ENCODE measurements at places on chromosomes 2 and 18.

DNA sequence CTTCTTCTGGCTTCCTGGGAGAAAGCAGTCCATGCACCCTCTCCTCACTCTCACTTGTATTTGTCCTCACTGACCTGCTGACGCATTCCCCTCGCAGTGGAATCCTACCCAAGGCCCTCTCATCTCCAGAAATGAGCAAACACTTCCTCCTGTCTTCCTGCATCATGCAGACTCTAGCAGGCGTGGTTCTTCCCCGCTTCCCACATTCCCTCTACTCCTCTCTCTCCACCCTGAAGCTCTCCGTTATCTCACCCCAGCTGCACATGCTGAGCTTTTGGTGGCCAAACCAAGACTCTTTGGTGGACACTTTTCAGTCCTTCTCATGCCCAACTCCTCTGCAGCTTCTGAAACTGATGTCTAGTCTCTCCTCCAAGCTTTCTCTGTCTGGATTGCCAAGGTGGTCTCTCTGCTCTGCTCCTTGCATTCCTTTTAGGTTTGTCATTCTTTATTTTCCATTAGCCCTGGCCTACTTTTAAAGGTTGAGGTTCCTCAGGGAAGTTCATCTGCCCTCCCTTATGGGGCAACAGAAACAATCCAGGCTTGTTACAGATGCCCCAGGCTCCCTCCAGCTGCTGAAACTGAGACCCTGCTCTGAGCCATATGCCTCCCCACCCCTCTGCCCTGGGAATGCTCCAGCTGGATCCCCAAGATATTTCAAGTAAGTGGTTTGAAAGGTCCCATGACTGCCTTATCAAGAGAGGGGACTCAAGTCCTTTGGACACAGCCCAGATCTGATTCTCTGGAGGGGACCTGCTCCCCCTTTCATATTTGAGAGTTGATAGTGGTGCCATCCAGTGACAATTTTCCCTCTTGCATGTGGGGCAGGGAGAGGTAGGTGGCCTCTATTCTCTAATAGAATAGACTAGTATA lies 835 bp upstream of the IL18RAP start:
- no peak overlapping the region for H3K4me3 ChIP-seq
- DNase-seq = no peak
- H3K27ac ChIP-seq = peak overlapping the region; percentile 11
- no peaks in the 10 kb centered on the region for H3K27me3 ChIP-seq
- no peaks in the 10 kb centered on the region for H3K36me3 ChIP-seq
- H3K4me1 ChIP-seq = peaks cover 50% of the 10 kb centered on the region

DNA sequence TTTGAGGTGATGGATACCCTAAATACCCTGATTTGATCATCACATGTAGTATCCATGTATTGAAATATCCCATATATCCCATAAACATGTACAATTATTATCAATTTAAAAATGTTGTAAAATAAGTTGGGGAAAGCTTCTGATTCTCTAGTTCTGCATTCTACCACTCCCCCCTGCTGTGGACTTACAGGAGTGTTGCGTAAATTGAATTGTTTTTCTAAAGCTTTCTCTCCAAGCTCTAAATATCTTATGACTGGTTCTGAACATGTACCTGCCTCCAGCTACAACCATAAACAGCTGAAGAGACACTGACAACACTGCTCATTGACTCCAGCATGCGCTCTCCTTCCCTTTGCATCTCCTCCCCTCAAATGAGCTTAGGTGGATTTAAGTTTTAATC lies 145.2 kb downstream of the MGAT5 start:
- H3K4me1 ChIP-seq = no peaks in the 10 kb centered on the region
- peaks cover 3% of the 10 kb centered on the region for H3K36me3 ChIP-seq
- H3K27ac ChIP-seq = no peak overlapping the region
- DNase-seq = no peak
- no peaks in the 10 kb centered on the region for H3K27me3 ChIP-seq

- peak within 1 kb of the TSS; percentile 79 for H3K4me3 ChIP-seq
- H3K27me3 ChIP-seq = peaks cover 60% of the 10 kb centered on the region
- DNase-seq = no peak
- peaks cover 26% of the 10 kb centered on the region for H3K4me1 ChIP-seq
- H3K27ac ChIP-seq = no peak within 1 kb of the TSS
Observed at GRCh38 chr2:74514368-74515270, at the start of gene TLX2. Gene TLX2, plus strand, starts transcription at chr2:74514450. Its CDS starts 357 bp downstream, at chr2:74514807.

GRCh38 chr18:46051731-46052461 lies 20.2 kb downstream of the PSTPIP2 start:
- H3K36me3 ChIP-seq = no peaks in the 10 kb centered on the region
- no peak overlapping the region for H3K27ac ChIP-seq
- H3K27me3 ChIP-seq = no peaks in the 10 kb centered on the region
- no peak for DNase-seq

GRCh38 chr2:2542966-2543611 lies 212.0 kb upstream of the MYT1L start:
- H3K36me3 ChIP-seq = no peaks in the 10 kb centered on the region
- H3K27me3 ChIP-seq = peaks cover 22% of the 10 kb centered on the region
- DNase-seq = no peak
- no peak overlapping the region for H3K4me3 ChIP-seq
- no peaks in the 10 kb centered on the region for H3K4me1 ChIP-seq

- H3K27me3 ChIP-seq = peaks cover 10% of the 10 kb centered on the region
- no peaks in the 10 kb centered on the region for H3K36me3 ChIP-seq
- H3K27ac ChIP-seq = no peak overlapping the region
Observed at GRCh38 chr18:61891271-61891670, 1.5 kb downstream of the RNF152 start.

DNA sequence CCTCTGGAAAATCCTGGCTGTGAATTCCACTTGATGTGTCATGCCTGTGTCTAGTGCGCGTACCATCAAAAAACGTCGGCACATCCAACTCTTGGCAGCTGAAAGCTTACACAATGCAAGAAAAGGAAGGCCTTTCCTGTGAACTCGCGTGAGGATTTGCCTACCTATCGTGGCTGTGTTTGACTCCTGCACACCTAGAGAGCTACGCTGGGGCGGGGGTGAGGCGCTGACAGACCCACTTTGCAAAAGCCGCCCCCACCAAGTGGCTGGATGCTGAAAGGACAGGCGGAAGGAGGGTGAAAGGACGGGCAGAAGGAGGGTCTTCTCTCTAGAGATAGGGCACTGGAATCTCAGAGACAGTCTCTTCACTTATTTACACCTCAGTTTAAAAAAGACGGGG lies 270.1 kb downstream of the EIPR1 start:
- no peaks in the 10 kb centered on the region for H3K4me1 ChIP-seq
- DNase-seq = no peak
- peaks cover 3% of the 10 kb centered on the region for H3K36me3 ChIP-seq
- H3K27me3 ChIP-seq = peaks cover 7% of the 10 kb centered on the region
- no peak overlapping the region for H3K4me3 ChIP-seq

DNA sequence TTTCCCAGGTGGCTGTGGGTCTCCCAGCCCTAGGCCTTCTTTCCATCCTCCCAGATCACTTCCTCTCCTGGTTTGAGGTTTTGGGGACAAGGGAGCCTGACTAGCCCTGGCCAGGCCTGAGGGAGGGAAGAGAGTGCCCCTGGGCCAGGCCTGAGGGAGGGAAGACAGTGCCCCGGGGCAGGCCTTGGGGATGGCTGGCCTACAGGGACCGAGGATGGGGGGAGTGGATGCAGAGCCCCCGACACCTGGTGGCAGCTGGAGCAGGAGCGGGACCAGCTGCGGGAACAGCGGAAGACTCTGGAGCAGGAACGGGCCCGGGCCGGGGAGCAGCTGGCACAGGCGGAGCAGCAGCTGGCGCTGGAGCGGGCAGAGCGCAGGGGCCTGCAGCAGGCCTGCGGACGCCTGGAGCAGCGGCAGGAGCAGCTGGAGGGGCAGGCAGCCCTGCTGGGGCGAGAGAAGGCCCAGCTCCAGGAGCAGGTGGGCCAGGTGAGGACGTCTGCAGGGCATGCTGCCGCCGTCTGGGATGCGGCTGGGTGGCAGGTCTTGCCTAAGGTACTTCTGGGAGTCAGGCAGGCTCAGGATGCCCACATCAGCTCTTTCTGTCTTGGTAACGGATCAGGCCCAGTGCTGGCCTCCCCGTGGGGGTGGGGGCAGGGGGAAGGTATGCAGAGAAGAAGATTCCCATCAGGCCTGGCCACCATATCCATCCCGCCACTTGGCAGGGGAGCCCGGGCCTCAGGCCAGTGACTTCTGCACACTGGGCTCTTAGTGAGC lies 29.2 kb downstream of the CROCC2 start:
- H3K4me3 ChIP-seq = no peak overlapping the region
- H3K27ac ChIP-seq = no peak overlapping the region
- no peaks in the 10 kb centered on the region for H3K36me3 ChIP-seq
- DNase-seq = no peak
- no peaks in the 10 kb centered on the region for H3K27me3 ChIP-seq
- no peaks in the 10 kb centered on the region for H3K4me1 ChIP-seq

GRCh38 chr2:74863802-74864248 lies 29.9 kb downstream of the HK2 start:
- no peak overlapping the region for H3K4me3 ChIP-seq
- peaks cover 21% of the 10 kb centered on the region for H3K4me1 ChIP-seq
- H3K27ac ChIP-seq = no peak overlapping the region
- H3K36me3 ChIP-seq = no peaks in the 10 kb centered on the region
